ENCODE measurements at places on chromosomes 2 and 18.

DNA sequence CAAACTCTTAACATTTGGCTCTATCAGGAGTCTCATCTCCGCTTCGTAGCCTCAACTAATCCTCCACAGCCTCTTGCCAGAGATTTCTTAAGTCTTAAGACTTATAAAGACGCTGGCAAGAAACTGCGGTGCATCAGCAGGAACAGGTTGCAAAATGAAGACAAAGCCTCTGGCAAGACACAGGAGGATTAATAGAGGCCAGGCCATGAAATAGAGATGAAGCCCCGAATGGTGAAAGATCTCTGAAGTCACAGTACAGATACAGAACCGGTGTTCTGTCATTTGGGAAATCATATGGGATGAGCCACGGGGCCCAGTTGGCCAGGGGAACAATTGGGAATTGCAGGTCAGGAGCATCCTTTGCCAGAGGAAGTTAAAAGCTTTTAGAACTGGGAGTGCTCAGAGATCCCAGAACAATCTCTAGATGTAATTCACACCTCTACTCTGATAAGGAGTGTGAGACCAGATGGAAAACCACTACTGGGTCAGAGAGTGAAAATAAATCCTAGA lies 190.9 kb upstream of the FOSL2 start:
- no peak for DNase-seq

DNA sequence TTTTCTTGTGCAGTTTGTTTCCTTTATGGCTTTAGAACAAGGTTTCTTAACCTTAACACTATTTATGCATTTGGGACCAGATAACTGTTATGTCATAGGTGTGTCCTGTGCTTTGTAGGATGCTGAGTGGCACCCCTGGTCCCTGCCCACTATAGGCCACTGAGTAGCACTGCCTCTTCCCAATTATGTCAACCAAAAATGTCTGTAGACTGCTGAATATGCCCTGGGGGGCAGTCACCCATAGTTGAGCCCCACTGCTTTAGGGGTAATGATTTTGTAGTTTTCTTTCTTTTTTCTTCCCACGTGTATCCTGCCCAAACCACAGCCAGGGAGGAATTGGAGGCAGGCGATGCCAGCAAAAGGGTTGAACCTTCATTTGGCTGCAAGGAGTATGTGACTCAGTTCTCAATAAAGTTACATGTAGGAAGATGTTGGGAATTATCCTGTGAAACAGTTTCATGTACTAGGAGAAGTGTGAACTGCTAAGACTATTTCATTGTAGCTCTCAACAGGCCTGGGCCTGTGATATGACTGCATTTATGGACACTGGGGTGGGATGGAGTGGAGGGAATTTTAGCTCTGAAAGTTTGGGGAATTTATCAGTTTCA lies 65.7 kb downstream of the FMNL2 start:
- DNase-seq, result no peak

- peak; percentile 3 for DNase-seq
Measured at GRCh38 chr2:28956415-28956826, 24.7 kb upstream of the TOGARAM2 start.

DNA sequence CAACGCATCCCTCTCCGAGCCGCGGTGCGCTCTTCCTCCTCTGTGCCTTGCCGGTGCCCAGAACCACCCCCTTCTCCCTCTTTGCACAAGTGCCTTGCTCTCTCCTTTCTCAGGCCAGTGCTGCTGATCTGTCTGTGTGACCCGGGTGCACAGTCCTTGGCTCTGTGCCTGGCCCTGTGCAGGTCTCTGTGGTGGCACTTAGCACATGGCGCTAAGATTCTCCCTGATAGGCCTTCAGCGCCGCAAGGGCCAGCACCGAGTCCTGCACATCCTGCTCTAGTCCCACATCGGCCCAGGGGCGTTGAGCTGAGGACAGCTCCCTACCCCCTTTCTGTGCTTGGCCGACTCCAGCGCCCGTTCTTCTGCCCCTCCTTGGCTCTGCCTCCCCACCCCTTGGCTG lies 136.1 kb downstream of the NEDD4L start:
- DNase-seq, result no peak

DNA sequence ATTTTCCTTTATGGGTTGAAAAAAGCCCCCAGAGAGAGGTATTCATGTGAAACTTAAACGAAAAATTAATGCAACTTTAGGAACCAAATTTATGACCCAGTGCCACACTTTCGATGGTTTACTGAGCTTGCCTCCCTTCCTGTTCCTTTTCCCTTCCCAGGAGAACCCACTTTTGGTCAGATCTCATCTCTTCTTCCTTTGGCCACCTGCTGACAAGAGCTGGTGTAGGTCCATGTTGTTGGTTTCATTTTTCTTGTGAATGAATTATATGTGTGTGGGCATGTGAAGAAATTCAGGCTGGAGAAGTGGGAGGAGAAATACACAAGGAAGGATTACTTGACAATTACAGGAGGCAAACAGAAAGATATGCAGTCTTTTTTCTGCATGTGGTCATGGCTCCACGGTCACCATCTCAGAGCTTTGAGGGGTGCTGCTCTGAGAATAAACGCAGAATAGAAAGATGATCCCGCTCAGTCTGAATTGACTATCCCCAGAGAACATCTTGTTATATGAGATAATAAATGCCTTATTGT lies 111.3 kb upstream of the TCF4 start:
- DNase-seq, result no peak

DNA sequence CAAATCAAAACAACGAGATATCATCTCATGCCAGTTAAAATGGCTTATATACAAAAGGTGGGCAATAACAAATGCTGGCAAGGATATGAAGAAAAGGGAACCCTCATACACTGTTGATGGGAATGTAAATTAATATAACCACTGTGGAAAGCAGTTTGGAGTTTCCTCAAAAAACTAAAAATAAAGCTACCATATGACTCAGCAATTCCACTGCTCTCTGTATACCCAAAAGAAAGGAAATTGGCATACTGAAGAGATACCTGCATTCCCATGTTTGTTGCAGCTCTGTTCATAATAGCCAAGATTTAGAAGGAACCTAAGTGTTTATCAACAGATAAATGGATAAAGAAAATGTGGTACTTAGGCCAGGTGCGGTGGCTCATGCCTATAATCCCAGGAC lies 124.8 kb downstream of the MSTN start:
- no peak for DNase-seq

DNA sequence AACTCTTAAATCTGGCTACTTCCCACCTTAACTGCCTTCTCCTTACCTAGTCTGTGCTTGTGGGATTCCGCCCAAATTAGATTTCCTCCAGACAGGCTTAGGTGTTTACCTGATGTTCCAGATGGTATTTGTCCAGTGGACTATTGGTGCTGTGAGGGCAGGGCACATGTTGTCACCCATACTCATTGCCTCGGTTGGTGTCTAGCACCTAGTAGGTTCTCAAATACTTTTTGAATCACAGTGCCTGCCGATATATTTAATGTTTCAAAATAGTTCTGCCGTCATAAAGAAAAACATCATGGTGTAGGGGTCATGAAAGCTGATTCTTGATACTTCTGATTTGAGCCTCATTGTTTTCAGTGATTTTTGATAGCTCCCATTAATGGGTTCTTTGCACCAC lies 1.1 kb downstream of the SEPTIN2 start:
- no peak for DNase-seq

- no peak for DNase-seq
Measured at GRCh38 chr2:224479826-224480225, 77.9 kb upstream of the FAM124B start.

DNA sequence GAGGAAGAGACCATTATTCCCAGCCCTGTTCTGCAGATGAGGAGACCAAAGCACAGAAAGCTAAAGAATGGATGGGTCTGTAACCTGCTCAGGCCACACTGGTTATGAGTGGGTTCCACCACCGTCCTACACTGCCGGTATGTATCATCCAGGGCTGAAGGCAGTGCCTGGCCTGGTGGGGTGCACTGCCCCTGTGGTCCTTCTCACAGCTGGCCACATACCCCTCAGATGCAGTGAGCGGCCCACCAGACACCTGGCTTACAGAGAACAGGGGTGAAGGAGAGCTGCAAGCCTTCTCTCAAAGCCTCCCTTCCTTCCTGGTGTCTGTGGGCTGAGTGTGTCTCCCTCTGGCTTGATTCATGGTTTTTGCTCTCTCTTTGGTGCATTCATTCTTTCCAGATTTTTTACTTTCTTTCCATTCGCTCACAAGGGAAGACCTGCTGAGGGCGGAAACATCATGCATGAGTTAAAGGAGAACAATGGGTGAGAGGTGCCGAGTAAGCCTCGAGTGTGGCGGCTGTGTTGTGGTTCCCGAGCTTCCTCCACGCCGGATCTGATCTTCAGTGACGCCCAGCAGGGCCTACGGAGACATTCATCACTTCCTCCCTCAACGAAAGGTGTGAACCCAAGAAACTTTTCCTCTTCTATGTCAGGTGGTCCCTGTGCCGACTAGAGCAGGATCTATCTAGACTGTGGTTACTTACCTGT lies 62.1 kb upstream of the REL start:
- peak; percentile 74 for DNase-seq

DNA sequence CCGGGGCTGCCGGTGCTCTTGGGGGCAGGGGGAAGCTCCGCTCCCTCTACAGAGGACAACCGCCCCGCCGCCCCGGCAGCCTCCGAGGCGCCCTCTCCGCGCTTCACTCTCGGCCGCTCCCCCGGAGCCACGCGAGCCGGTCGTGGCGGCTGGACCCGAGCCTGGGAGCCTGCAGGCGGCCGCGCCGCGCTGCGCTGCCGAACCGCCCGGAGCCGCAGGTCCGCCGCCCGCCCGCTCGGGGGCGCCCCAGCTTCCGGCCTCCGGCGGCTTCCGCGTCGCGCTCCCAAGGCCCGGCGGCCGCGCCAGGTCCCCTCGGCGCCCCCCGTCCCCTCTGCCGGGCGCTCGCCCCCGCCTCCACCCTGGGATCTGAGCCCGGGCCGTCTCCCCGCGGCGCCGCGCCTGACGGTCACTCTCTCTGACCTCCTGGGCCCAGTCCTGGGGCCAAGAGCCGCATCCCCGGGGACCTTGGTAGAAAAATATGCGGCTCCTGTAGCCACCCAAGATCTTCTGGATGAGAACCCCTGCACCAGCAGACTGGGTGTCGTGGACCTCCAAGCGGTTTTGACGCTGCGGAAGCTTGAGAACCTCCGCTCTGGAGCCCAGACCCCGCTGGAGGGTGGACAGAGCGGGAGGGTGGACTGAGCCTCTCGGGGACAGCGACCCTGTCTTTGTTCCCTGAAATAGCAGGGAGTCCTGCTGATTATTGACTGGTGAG lies 44.3 kb downstream of the SERTAD2 start:
- peak; percentile 48 for DNase-seq

- DNase-seq, result no peak
Measured at GRCh38 chr2:222391743-222392285, 32.5 kb upstream of the SGPP2 start.

- DNase-seq, result no peak
Measured at GRCh38 chr18:68983126-68983525, 185.2 kb downstream of the CCDC102B start.

- DNase-seq, result no peak
Measured at GRCh38 chr2:127107622-127107999, 657 bp upstream of the BIN1 start.
